Cardiac muscle cell (in vitro differentiated cells and primary cell): ENCODE measurements at places on chromosomes 4 and X. TPM values are rescaled to one million over a fixed set of nuclear protein-coding genes. Genes with fewer than 3 reads are reported as not detected.

The RBM47 gene
- 0.11 and 1.4 TPM in 2 replicates for polyA plus RNA-seq

The CITED1 gene
- polyA plus RNA-seq = 1.0 TPM in 1 of 2 replicates, not detected in the other

The INPP4B gene
- 4.2 and 4.6 TPM in 2 replicates for polyA plus RNA-seq

The ATP2B3 gene
- polyA plus RNA-seq = 0.06 and 0.42 TPM in 2 replicates

The NWD2 gene
- not detected in 2 replicates for polyA plus RNA-seq

The SOX3 gene
- 0.24 TPM in 1 of 2 replicates, not detected in the other for polyA plus RNA-seq

The EOLA2 gene
- 36.4 and 40.2 TPM in 2 replicates for polyA plus RNA-seq

The BEX1 gene
- polyA plus RNA-seq = 96.5 and 166 TPM in 2 replicates
